ENCODE measurements at places on chromosomes 13 and 19.

- ATAC-seq, result no peak
These were observed 108.0 kb downstream of the TBC1D4 start for GRCh38 chr13:75373988-75374387.

DNA sequence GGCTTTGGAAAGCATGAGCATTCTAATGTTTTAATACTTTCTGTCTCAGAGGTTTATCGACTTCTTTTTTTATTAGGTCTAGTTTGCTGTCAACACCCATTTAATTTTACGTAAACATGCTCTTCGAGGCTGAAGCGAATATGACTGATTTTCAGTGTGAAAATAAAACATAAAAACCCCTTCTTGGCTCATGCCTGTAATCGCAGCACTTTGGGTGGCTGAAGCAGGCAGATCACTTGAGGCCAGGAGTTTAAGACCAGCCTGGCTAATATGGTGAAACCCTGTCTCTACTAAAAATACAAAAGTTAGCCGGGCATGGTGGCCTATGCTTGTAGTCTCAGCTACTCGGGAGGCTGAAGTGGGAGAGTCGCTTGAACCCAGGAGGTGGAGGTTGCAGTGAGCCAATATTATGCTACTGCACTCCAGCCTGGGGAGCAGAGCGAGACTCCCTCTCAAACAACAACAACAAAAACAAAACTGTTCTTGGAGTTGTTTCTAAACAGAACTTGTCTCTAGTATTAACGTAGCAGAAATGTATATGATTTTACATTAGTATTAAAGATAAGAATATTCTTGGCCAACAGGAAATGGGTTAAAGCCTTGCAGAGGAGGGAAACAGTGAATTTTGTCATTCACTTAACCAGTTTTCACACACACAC lies 7.1 kb upstream of the IGFL3 start:
- peak; percentile 5 for ATAC-seq

GRCh38 chr19:19372656-19373416 lies 32.6 kb upstream of the GATAD2A start:
- no peak for ATAC-seq

DNA sequence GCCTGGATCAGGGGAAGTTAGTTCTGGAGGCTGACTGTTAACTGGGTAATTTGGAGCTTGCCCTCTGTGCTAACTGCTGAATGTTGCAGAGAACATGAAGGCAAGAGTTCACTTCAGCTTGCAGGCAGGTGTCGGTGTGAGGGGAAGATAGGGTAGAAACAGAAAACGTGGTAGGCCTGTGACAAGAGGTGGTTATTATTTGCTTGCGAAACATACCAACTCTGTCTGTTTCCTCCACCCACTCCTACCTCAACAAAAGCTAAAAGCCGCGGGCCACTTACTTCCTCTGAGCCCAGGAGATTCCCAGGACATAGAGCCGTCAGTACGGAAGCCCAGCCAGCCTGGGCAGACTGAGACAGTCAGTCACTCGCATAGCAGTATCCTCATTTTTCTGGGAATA lies 119.2 kb upstream of the ABCC4 start:
- no peak for ATAC-seq

All from motor neuron (in vitro differentiated cells).